Stimulated activated naive CD8-positive, alpha-beta T cell treated with anti-CD3 and anti-CD28 coated beads, Interleukin-15, Interleukin-2, amounts not matched to agents 100 U/mL and 50 U/mL, for 24 hours (primary cell): ENCODE measurements at places on chromosomes 6 and 20.

GRCh38 chr20:14178952-14179351, 158.5 kb downstream of the FLRT3 start:
- DNase-seq = no peak

- no peak for DNase-seq
These were observed 177.8 kb upstream of the ECI2 start for GRCh38 chr6:4313044-4313686.

DNA sequence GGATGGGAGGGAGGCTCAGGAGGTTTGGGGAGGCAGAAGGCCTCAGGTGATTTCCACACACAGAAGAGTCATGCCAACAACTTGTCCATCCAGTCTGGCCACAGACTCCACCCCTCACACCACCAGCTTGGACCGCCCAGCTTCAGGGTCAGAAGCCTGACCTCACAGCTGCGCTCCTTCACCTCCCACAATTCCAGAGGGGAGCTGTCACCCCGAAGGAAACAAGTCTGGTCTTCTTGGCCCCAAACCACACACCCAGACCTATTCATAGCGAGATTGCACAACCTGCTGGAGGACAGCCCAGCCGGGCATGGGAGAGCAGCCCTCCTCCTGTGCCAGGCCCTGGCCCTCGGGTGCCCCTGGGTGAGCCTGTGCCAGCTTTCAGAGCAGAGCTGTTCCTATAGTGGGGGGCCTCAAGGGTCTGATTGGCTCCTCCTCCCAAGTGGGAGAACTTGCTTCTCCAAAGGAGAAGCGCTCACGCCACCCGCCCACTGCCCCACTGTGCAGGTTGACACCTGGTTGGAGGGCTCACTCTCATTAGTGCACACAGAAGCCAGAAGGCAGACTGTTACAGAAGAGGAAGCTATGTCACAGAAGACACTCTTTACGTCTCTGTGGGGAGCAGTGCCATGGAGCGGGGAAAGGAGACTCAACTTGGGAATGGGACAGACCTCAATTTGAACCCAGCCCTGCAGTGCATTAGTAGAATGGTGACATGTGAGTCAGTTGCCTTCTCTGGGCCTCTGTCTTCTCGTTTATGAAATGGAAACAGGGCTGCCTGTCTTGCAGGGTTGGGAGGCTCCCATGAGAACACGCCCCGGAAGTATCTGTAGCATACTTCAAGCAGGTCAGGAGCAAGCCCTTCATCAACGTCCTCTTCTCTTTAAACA, 128.8 kb downstream of the FOXO3 start:
- DNase-seq = no peak

DNA sequence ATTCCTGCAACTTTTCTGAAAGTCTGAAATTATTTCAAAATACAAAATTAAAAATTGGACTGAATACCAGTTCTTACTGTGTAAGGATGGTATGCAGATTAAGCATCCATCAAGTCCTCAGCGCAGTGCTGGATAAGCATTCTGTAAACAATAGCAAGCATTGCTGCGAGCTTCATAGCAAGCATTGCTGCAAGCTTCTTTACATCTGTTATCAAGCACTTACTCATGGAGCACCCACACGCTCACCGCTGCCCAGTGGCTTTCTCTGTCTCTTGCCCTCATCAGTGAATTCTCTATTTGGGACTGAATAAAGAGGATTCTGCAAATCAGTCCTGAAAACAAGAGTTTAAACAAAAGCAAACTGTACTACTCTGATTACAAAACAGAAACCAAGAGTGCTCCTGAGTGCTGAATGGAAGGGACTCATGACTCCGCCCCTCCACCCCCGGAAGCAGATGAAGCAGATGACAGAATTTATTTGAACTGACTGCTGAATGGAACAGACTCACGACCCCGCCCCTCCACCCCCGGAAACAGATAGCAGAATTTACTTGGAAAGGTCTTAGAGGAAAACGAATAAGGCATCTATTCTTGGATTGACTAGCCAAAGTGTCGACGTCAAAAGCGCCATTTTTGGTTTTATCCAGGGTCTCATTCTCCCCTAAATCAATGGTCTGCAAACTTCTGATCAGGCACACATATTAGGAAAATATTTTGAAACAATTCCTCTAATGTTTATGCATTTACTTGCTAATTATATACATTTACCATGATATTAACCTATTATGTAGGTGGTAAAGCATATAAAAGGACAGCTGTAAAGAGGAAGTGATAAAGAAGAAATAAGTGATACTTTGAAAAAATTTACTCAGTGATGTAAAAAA, 22.1 kb upstream of the EYA2 start:
- no peak for DNase-seq

DNA sequence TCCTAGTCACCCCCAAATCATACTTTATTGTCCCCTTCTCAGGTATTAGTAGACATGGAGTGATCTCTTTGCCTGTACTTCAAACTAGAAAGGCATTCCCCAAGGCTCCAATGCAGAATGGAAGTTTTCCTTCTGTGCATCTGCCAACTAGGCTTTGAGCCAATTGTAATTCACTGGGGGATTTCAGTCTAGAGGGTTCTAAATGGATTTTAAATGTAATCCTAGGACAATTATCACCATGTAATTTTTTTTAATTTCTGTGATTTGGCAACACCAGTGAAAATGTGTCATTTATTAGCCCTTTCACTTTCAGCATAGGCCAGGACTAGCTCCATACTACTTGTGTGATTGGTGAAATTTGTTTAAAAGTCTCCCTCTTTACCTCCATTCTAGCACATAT, 557.6 kb upstream of the MARCKS start:
- no peak for DNase-seq

- DNase-seq = no peak
These were observed at the start of gene PTCHD4 for GRCh38 chr6:48111143-48111506. TSS of gene PTCHD4 (minus strand) at chr6:48111197. CDS start at chr6:48068957, 42,240 bp downstream.

- no peak for DNase-seq
These were observed 94.3 kb downstream of the TCP11 start for GRCh38 chr6:35046862-35047261.

- no peak for DNase-seq
These were observed 195.3 kb downstream of the GJA1 start for GRCh38 chr6:121630716-121631115.

GRCh38 chr6:138115201-138115600, 8.0 kb upstream of the PERP start:
- no peak for DNase-seq

DNA sequence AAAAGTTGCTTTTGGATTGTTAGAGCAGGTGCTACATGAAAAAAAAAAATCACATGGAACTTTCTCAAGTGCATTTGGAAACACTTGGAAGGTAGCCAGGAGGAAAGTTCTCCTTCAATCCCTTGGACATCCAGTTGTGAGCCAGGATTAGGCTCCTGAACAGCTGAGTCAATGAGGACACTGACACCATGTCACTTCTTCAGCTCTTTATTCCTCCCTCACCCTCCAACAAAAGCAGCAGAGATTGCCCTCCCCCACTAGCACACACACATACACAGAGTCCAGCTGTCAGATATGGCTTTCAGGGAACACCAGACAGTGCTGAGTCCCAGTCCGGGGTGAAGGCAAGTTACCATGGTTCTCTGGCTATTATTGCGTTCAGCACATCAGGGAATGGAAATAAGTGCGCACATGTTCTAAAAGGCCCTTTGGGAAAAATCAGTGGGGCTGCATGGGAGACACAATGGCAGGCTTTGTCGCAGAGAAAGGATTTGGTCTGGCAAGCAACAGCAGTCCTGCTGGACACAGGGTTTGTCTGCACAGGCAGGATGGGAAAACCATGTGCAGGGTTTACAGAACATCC, 124.7 kb upstream of the MARCKS start:
- DNase-seq = no peak

GRCh38 chr20:54324652-54325285, 116.9 kb downstream of the PFDN4 start:
- DNase-seq = no peak

DNA sequence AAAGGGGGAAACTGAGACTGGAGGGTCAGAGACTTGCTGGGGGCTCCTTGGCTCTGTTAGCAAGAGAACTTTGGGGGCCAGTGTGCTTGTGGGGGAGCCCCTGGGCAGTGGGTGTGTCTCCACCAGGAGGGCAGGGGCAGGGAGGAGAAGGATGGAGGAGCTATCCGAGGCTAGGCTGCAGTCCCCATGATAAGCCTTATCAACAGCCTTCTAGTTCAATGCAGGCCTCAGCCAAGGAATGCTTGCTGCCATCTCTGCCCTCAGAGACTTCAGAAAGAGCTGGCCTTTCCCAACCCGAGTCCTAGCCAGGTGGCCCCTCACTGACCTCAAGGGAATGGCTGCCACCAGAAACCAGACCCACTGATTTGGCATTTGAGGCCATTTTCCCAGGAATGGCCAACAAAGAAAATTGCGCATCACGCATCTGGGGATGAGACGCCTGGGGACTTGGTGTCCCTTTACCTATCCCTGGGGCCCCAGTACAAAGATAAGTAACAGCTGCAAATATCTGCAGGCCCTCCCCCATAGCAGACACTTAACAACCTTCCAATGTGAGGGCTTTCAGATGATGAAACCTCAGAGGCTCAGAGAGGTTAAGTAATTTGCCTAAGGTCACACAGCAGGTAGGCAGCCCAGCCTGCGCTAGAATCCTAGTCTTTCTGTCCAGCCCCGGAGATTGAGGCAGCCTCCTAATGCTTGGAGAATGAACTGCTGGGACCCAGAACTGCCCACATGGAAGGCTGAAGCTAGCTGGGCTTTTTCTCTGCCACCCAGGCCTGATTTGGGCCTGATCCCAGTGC, 4.9 kb downstream of the TGM2 start:
- DNase-seq = no peak

DNA sequence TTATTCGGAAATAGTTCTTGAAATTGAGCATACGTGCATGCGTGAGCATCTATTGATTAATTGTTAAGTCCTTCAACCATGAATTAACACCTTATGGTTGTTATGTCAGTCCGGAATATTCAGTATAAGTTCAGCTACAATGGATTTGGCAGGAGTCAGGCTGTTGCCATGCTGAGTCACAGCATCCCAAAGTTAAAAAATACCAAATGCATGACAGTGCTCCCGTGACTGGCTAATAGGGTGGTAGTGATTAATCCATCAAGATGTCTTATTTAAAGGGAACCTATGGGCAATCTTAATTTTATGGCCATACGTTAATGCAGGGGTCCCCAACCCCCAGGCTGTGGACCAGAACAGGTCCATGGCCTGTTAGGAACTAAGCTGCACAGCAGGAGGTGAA, 10.5 kb downstream of the RAE1 start:
- no peak for DNase-seq

GRCh38 chr20:15185322-15185721, 847.9 kb upstream of the FLRT3 start:
- no peak for DNase-seq

GRCh38 chr6:1781152-1781816, 171.6 kb downstream of the FOXC1 start:
- DNase-seq = no peak
